CD8-positive, alpha-beta memory T cell (primary cell): ENCODE measurements at places on chromosomes 2 and 18.

- DNase-seq: no peak
Measured at GRCh38 chr2:221500501-221501209, 71.4 kb downstream of the EPHA4 start.

- no peak for DNase-seq
Measured at GRCh38 chr2:69122271-69122670, 109.3 kb downstream of the ANTXR1 start.

DNA sequence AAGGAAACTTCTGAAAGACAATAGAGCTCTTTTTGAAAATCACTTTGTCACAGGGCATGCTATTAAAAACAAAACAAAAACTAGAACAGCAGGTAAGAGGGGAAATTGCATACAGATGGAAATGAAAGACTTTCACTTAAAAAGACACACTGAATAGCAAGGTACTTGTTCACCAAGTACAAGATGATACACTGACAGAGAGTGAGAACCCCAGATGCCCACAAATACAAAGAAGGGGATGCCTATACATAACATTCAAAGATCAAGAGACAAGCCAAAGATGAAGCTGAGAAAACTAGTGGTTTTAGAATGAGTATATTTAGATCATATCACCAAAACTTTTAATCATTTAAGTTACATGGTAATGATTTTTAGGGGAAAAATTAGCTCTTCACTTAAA is 60.7 kb downstream of the ASXL2 start:
- DNase-seq: no peak

- no peak for DNase-seq
Measured at GRCh38 chr2:58614219-58614618, 373.1 kb upstream of the FANCL start.

DNA sequence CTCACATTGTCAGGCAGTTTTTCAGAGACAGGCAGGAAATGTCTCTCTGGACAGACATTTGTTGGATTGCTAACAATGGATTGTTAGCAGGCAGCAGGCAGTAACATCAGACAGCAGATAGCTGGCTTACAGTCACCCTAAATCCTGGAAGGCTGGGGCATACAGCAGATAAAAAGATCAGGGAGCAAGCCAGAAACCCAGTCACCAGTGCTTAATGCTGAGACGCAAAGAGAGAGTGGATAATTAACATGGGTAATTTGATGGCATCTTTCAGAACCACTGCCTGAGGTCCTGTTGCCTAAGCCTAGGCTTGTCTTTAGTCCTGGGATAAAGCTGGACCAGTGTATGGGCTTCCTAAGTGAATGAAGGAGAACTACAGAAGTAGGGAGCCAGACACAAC is 22.4 kb downstream of the MC4R start:
- DNase-seq: no peak

GRCh38 chr2:199914372-199914958 is 3.4 kb downstream of the C2orf69 start:
- DNase-seq: no peak
